ENCODE measurements at places on chromosomes 13 and 19. TPM values are rescaled to one million over a fixed set of nuclear protein-coding genes. Genes with fewer than 3 reads are reported as not detected.

SPATA13 gene
- total RNA-seq = 34.4 TPM

DNA sequence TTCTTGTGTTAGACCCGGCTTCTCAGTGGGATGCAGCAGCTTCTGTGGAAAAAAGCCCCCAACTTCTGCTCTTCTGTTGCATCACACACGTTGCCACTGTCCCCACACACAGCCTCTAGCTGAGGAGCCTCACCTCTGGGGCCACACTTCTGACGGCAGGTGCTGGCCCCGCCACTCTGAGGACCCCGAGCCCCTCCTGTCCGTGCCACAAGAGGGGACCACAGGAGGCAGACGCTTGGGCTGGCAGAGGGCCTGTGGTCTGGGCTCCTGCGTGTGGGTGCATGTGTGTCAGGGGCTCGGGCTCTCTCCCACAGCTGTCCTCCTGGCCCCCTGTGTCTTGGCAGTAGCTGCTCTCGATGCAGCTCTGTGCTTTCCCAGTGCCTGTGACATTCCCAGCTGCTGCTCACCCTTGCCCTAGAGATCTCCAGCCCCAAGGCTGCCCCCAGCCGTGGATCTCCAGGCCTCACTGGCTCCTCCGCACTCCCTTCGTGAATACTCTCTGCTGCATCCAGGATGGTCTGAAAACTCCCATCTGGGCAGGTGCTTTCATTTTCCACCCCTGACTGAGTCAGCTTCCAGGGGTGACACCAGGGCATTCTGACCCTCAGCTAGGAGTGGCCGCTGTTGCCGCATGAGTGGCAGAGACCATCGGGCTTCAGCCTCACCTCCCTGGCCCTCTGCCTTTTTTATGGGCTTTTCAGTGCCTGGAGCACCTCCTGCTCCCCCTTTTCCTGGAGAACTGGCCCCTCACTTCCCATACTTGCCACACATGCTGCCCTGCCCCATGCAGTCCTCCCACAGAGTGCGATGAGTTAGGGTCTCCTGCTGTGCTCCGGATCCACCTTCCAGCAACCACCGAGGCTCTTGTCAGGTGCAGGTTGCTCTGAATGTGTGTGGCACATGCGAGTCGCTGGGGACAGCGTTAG, 13.7 kb downstream of the MAU2 start:
- DNase-seq = no peak
- H3K4me1 ChIP-seq = no peaks in the 10 kb centered on the region
- H3K27me3 ChIP-seq = no peaks in the 10 kb centered on the region
- peaks cover 86% of the 10 kb centered on the region for H3K36me3 ChIP-seq

PRR19 gene
- total RNA-seq = 0.52 TPM

GRCh38 chr13:97515643-97516042, 81.7 kb downstream of the RAP2A start:
- DNase-seq = no peak
- no peak overlapping the region for H3K27ac ChIP-seq
- H3K36me3 ChIP-seq = no peaks in the 10 kb centered on the region
- H3K4me1 ChIP-seq = no peaks in the 10 kb centered on the region

ZNF253 gene
- 8.1 TPM for total RNA-seq

GRK1 gene
- total RNA-seq = 0.09 TPM

GRCh38 chr19:3669947-3670795, 30.1 kb downstream of the PIP5K1C start:
- no peaks in the 10 kb centered on the region for H3K27me3 ChIP-seq
- peaks cover 27% of the 10 kb centered on the region for H3K4me1 ChIP-seq
- DNase-seq = no peak

ZNF420 gene
- 8.7 TPM for total RNA-seq
